ENCODE measurements at places on chromosomes 12 and 14.

GRCh38 chr12:7915661-7916403 is 20.2 kb downstream of the SLC2A3 start:
- no peak for DNase-seq

DNA sequence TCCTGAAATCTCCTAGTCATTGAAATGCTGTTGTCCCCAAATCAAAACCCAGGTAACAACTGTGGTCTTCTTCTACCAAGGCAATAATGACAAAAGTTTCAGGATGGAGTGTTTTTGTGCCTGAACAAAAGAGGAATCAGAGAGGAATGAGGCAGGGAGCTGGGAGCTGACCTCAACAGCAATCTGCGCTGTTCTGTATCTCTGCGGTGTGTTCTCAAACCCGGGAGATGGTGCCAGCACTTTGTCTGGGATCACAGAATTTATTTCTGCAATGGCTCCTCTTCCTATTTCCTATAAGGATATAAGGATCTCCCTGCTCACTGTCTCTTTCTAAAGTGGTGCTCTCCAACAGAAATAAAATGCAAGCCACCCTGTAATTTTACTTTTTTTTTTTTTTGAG is 449 bp upstream of the GLT8D2 start:
- no peak for DNase-seq

DNA sequence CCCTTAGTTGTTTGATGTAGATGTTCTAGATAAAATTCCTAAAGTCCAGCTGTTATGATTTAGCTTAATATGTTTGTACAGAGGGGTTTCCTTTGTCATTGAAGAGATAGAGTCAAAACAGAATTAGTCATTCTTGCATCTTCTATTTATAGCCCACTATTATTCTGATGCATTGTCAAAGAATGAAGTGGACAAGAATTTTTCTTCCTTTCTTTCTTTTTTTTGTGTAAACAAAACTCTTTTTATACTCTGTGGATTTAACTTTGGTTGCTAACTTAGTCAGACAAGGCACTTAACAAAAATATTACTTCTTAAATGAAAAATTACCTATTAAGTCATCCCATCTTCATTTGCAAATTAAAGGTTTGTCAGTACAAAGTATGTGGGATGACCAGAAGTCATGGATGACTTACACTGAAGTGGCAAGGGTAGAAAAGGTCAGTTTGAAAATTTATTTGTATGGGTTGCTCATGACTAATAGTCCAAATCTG is 215.6 kb upstream of the DDHD1 start:
- no peak for DNase-seq

DNA sequence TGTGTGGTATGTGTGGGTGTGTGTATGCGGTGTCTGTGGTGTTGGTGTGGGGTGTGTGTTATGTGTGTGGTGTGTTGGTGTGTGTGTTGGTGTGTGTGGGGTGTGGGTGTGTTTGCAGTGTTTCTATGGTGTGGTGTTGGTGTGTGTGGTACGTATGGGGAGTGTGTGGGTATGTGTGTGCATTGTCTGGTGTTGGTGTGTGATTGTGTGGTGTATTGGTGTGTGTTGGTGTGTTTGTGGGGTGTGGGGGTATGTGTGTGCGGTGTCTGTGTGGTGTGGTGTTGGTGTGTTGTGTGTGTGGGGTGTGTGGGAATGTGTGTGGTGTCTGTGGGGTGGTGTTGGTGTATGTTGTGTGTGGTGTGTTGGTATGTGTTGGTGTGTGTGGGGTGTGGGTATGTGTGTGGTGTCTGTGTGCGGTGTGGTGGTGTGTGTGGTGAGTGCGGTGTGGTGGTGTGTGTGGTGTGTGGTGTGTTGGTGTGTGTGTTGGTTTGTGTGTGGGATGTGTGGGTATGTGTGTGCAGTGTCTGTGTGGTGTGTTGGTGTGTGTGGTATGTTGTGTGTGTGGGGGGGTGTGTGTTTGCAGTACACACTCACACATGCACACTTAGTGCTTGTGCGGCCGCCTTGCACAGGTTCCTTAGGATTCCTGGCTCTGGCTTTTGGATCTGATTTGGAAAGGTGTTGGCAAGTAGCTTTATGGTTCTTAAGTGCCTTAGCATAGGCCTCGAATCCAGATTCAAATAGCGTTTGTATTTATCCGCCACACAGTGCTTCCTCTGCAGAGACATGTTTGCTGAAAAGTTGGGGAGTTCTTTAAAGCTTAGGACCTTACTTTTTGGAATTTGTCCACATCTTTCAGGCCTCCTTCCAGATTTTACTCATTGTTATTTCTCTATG is 16.4 kb downstream of the MLXIP start:
- no peak for DNase-seq

- no peak for DNase-seq
Observed at GRCh38 chr14:21505012-21505553, 6.1 kb downstream of the METTL3 start.

GRCh38 chr12:26198742-26199141 is 3.4 kb downstream of the SSPN start:
- DNase-seq = no peak

- DNase-seq = no peak
Observed at GRCh38 chr12:120710805-120711296, 593 bp downstream of the UNC119B start.

DNA sequence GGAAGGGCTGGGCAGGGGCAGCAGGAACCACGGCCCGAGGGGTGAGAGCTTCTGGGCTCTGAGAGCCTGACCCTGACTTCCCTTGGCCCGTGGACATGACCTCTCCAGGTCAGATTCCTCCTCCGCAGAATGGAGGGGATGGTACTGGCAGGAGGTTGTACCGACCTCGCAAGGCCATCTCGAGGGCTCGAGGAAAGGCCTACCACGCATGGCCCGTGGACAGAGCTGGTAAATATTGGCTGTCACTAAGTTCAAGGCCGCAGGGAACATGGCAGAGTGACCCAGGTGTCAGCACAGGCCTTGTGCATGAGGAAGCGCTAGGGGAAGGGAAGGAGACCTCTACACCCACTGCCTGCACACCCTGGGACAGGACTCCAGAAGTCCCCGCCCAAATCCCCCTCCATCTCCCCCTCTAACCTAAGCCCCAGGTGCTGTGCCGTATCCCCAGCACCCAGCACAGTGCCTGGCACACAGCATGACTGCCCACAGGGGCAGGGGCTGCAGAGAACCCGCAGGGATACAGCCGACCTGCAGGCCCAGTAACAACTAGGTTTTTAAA is 54.9 kb upstream of the PPP2R5C start:
- no peak for DNase-seq

GRCh38 chr14:22386924-22387775 is 201.9 kb downstream of the DAD1 start:
- DNase-seq = peak; percentile 1

- no peak for DNase-seq
Observed at GRCh38 chr14:72864712-72865365, 29.1 kb downstream of the DPF3 start.

GRCh38 chr14:24307575-24308341 is at the start of gene CIDEB:
Gene CIDEB (minus strand): TSS chr14:24307977. CDS start chr14:24307858, 119 bp downstream.
- DNase-seq = no peak

- DNase-seq = no peak
Observed at GRCh38 chr14:57060276-57060955, 208.3 kb downstream of the EXOC5 start.

DNA sequence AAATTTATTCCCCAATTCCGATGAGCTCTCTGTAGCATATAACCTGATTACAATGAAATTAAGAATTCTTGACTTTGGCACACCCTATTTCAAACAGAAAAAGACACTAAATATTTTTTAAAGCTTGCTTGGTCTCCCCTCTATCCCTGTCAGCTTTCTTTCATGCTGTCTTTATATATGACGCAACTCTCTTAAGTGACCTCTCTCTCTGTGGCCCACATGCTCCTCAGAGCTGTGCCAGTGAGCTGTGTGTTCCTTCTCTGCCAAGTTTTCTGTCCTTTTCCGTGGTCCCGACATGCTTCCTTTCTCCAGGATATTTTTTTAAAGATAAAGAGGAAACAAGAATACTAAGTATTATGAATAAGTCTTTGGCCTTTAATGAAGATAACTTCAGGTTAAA is 484.0 kb downstream of the ETNK1 start:
- no peak for DNase-seq

DNA sequence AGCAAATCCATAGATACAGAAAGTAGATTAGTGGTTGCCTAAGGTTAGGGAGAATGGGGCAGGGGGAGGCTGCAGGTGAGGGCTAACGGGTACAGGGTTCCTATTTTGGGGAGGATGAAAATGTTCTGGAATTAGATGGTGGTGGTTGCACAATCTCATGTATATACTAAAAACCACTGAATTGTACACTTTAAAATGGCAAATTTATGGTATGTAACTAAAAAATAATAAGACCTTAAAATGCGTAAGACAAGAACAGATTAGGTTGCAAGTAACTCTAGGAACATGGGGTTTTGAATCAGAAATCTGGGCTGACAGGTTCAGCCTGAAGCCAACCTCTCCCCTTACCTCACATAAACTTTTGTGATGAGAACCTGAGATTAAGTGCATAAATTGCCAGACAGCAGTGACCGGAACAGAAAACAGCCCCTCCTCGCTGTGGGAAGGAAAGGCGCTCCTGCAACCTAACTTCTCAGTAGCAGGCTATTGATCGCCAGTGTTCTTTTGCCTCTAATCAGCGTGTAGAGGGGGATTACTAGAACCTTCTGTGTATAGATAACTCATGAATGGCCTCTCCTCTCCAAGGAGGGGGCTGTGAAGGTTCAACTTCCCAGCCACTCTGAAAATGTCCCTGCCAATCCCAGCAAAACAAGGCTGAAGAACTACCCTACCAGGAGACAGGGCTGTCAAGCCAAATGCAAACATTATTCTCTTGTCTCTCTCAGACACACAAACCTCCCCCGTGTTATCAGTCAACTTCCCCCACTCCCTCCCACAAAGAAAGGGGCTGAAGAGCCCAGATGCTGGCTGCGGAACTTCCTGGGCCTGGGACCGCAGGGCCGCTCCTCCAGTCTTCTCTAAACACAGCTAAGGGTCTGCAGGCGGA is 1.9 kb downstream of the SSH1 start:
- no peak for DNase-seq

DNA sequence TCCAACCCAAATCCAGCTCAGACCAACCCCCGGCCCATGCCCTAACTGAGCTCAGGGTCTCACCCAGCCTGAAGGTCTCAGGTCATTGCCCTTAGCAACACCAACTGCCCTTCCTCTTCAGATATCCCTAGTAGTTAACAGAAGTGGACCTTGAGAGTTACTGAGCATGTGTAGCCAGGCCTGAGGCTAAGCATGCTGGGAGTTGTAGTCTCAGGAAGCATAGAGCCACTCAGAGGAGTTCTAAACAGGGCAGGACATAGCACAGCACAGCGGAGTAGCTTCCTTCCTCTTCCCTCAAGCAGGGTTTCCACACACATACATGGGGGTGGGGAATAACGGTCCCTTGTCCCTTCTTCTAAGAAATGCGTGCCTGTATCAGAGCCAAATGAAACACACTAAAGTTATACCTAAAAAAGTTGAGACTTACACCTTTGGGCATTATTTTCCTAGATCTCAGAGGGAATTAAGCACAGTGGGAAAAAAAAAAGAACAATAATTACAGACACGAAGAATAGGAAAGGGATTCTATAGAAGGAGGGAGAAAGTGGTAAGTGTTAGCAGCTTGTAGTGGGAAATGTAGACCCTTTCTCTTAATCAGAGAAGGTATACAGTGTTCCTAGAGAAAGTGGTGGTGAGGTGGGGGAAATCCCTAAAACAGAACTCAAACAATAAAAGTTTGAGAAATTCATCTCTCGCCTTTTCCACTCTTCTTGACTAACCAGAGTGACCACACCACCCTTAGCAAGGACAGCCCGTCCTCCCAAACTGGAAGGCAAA is 4.4 kb downstream of the KMT2D start:
- DNase-seq = peak; percentile 22

- DNase-seq = no peak
Observed at GRCh38 chr12:25276199-25276937, 25.6 kb upstream of the KRAS start.

DNA sequence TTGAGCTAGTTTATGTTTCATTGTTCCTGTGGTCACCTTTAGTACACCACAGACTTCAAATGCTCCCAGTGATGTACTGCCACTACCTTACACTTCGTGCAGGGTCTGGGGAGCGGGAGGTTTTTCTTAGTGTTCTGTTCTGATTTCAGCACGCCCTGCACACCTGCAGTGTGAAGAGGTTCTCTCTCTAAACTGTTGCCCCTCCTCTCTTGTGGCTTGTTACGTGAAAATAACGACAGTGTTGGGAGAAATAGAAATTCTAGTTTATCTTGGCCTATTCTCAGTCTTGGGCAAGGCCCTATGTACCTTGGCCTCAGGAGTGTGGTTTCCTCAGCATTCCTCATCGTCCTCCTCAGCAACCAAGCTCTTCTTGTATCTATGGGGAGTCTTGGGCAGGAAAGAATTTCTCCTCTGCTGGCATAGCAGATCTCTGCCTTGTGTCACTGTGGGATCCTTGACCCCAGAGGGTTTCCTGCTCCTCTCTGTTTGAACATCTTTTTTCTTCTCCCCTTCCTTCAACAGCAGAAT is 48.6 kb downstream of the EIF2S3B start:
- no peak for DNase-seq

DNA sequence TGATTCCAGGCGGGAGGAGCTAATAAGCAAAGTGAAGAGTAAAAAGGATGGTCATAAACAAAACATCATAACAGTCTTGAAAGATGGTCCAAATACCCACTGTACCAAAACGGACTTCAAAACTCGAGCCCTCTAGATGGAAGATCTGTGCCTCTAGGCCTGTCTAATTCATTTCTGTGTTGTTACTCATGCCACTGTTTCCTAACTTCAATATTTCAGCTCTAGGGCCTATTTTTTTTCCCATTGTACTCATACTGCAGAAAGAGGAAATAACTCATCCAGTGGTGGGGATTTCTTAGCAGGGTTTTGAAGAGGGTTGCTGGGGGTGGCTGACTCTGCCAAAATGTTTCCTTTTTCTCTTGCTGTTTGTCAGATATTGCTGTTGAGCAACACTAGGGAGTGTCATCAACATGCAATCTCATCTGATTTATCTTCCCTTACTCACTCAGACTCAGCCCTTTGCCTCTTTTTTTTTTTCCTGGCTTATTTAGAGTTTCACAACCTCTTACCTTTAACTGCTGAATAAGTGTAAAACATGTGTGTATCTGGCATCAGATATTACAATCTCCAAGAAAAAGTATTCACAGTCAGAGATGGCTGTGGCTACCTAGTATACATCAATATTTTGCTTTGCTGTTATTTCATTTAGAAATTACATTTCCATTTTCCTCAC is 189.6 kb downstream of the DUSP6 start:
- DNase-seq = no peak

- peak; percentile 44 for DNase-seq
Observed at GRCh38 chr12:56258068-56258819, at the start of gene ANKRD52. Gene ANKRD52 (minus strand): TSS chr12:56258384. CDS start chr12:56258269, 115 bp downstream.

GRCh38 chr14:61934385-61934784 is 172.2 kb downstream of the SNAPC1 start:
- no peak for DNase-seq

GRCh38 chr14:94787092-94787491 is 17.2 kb upstream of the GSC start:
- DNase-seq = no peak

DNA sequence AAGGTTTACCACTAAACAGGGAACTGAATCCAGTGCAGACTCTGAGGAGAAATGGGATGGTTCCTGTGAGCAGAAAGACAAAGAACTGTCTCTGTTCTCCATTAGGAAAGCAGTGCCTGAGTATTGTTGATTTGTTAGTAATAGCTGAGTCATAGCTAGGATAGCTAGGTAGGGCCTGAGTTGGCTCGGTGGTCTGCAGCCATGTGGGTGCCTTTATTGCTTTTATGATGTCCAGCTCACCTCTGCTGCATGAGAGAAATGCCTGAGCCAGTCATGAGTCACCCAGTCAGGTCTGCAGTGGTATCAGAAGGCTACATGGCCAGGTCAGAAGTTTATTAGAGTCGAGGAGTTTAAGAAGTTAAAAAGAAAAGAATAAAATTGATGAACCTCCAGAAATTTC is 24.2 kb downstream of the TRHDE start:
- no peak for DNase-seq

- no peak for DNase-seq
Observed at GRCh38 chr12:1726753-1727152, 35.9 kb downstream of the ADIPOR2 start.
